GM12878 (cell line): ENCODE measurements at places on chromosomes 5 and 9. TPM values are rescaled to one million over a fixed set of nuclear protein-coding genes. Genes with fewer than 3 reads are reported as not detected.

POU5F2 gene
- 0.40 and 0.59 TPM in 2 replicates for total RNA-seq

- no peaks in the 10 kb centered on the region for H3K36me3 ChIP-seq
- H3K27ac ChIP-seq, result no peak overlapping the region
- no peak overlapping the region for H3K4me3 ChIP-seq
- no peak for DNase-seq
- H3K27me3 ChIP-seq, result no peaks in the 10 kb centered on the region
Measured at GRCh38 chr9:135761845-135762168, 59.8 kb downstream of the KCNT1 start.

DNA sequence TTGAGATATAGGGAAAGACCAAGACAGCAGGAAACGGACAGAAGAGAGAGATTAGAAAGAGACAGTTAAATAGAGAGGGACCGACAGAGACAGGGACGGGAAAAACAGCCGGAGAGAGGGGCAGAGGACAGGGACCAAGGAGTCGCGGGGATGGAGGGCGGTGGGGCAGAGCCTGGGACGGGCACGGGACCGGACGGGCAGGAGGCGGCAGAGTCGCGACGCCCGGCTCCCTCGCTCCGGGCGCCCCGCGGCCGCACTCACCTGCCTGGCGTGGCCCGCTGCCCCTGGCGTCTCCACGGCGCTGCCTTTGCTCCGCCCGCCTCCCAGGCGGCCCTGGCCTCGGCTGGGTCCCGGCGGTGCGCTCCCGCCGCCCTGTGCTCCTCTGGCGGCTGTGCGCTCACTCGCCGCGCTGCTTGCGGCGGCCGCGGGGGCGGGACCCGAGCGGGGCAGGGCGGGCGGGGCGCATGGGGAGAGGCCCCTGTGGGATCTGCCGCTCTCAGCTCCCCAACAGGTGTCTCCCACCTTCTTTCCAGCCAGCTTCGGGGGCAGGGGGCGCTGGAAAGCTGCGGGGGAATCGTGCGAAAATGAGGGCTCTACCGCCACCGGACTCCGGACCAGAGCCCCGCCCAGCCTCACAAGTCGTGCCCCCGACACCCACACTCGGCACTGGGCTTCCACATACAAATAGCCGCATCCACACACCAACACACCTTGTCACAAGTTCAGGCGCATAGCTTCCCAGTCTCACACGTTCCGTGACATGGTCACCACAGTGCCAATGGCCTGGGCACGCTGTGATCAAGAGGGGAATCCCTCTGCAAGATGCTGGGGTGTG, at the start of gene ARID3C:
Gene ARID3C, minus strand, starts transcription at position 411 of the 835 bp plus-strand sequence. CDS start 1,052 bp downstream, outside the sequence.
- no peak for DNase-seq
- H3K4me1 ChIP-seq, result peaks cover 4% of the 10 kb centered on the region; the same call in 1 of the 2 replicates
- peaks cover 14% of the 10 kb centered on the region for H3K27me3 ChIP-seq

DNA sequence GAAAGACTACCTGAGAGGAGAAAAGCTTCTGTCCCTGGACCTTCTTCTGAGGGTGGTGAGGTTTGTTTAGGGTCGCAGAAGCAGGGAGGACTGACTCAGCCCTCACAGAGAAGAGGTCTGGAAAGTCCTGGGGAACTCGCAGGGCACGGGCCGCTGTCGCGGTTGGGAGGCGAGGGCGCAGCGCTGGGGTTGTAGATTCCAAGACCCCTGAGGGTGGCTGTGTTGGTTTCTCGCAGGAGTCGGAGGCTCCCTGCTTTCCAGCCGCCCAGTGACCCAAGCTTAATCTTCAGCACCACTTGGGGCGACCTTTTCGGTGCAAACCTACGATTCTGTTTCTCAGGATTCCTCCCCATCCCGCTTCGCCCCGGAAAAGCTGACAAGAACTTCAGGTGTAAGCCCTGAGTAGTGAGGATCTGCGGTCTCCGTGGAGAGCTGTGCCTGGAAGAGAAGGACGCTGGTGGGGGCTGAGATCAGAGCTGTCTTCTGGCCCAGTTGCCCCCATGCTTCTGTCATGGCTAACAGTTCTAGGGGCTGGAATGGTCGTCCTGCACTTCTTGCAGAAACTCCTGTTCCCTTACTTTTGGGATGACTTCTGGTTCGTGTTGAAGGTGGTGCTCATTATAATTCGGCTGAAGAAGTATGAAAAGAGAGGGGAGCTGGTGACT, 482 bp downstream of the SLC27A6 start:
- no peaks in the 10 kb centered on the region for H3K4me1 ChIP-seq
- DNase-seq, result no peak
- H3K27ac ChIP-seq, result no peak overlapping the region
- no peaks in the 10 kb centered on the region for H3K27me3 ChIP-seq

- peaks cover 44% of the 10 kb centered on the region for H3K4me1 ChIP-seq
- no peaks in the 10 kb centered on the region for H3K27me3 ChIP-seq
- no peak overlapping the region for H3K4me3 ChIP-seq
Measured at GRCh38 chr9:133974631-133975341, 17.3 kb downstream of the VAV2 start.

F12 gene
- 5.8 and 7.1 TPM in 2 replicates for total RNA-seq

KIF4B gene
- 0.05 TPM in 1 of 2 replicates, not detected in the other for total RNA-seq

DNA sequence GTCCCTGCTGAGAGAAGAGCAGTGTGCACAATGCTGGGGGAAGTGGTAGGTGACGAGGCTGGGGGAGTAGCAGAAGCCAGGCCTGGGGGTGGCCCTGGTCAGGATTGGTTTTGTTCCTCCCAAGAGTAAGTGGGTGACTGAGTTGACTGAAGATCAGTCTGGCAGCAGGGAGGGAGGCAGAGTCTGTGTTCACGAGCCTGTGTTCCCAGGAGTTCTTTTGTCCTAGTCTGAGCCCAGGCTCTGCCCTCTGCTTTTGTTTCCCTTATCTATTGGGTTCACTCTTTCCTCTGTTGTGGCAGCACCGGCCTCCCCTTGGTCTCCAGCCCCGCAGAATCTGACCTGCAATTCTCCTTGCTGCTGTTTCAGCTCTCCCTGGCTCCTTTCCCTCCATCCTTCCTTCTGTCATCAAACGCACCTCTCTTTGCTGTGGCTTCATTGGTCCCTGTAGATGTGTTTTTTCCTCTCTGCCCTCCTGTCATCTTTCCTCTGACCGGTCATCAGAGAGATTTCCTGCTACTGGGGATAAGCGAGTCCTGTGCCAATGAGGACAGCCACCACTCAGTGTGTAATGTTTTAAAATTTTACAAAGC, 607.4 kb downstream of the KIF4B start:
- H3K27ac ChIP-seq, result no peak overlapping the region
- no peaks in the 10 kb centered on the region for H3K4me1 ChIP-seq
- DNase-seq, result no peak
- no peak overlapping the region for H3K4me3 ChIP-seq
- H3K27me3 ChIP-seq, result no peaks in the 10 kb centered on the region

DNA sequence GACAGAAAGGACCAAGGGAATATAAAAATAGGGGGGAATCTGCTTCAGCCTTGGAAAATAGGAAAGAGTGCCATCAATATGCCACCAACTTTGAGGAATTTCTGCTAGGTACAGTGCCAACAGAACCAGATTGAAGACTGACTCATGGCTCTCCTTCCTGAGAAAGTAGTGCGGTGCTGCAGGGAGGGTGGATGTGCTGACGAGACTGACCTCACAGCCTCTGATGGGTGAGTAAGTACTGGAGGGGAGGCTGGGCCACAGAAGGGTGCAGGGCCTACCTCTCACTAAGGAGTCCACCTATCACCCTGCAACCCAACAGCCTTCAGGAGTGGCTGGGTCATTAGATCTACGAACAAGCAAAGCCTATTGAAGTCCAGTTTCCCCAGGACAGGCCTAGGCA, 187.6 kb downstream of the GABBR2 start:
- no peaks in the 10 kb centered on the region for H3K36me3 ChIP-seq
- no peak for DNase-seq
- H3K4me1 ChIP-seq, result no peaks in the 10 kb centered on the region
- H3K4me3 ChIP-seq, result no peak overlapping the region
- H3K27me3 ChIP-seq, result no peaks in the 10 kb centered on the region; the same call in none of the 2 replicates
- H3K27ac ChIP-seq, result no peak overlapping the region

MEIKIN gene
- not detected in 2 replicates for total RNA-seq

MGAT4B gene
- total RNA-seq, result 66.2 and 82.5 TPM in 2 replicates

PCDHA1 gene
- total RNA-seq, result not detected in 2 replicates

SREK1IP1 gene
- 24.8 and 28.7 TPM in 2 replicates for total RNA-seq

DNA sequence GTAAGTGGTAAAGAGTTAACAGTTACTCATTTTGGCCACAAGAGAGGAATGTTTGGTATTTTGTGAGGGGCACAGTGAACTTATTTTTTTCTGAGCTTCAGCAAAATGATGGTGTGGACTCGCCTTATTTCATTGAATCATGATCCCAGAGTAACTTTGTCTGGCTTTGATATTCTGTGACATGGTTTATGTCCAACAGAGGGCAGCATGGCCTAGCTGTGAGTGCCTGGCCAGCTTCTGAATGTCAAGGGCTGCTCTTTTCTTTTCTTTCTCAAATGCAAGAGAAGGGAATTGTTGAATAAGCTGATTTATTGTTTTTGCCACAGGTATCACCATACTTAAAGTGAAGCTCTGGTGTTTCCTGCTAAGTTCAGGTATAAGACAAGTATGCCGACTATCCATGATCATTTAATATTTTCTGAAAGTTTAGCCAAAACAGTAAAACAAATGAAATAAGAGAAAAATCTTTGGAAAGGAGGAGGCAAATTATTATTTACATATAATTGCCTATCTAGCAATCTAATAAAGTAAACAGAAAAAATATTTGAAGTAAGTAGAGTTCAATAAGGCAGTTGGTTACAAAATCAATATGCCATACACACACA, 31.7 kb downstream of the MRPL22 start:
- no peak for DNase-seq
- H3K4me3 ChIP-seq, result no peak overlapping the region
- H3K36me3 ChIP-seq, result no peaks in the 10 kb centered on the region
- no peaks in the 10 kb centered on the region for H3K27me3 ChIP-seq
- no peak overlapping the region for H3K27ac ChIP-seq

ACER2 gene
- total RNA-seq, result 2.3 and 3.1 TPM in 2 replicates

C9orf72 gene
- total RNA-seq, result 6.4 and 7.2 TPM in 2 replicates

PCDHGB2 gene
- total RNA-seq, result 0.16 and 0.38 TPM in 2 replicates
